HepG2 (cell line): ENCODE measurements at places on chromosomes 16 and 17. TPM values are rescaled to one million over a fixed set of nuclear protein-coding genes. Genes with fewer than 3 reads are reported as not detected.
A peak's percentile ranks its signal among the peaks of the same experiment; 100 is the strongest.

Gene CXCL16
- 5.4 and 9.4 TPM in 2 replicates for total RNA-seq

Gene CRHR1
- not detected in 2 replicates for total RNA-seq

Gene TEKT5
- total RNA-seq: not detected in 2 replicates

Gene CACNA1G
- total RNA-seq: 0.02 TPM in 1 of 2 replicates, not detected in the other

Gene CDRT15
- total RNA-seq: not detected in 2 replicates

Gene TMEM170A
- 39.7 and 44.7 TPM in 2 replicates for total RNA-seq

DNA sequence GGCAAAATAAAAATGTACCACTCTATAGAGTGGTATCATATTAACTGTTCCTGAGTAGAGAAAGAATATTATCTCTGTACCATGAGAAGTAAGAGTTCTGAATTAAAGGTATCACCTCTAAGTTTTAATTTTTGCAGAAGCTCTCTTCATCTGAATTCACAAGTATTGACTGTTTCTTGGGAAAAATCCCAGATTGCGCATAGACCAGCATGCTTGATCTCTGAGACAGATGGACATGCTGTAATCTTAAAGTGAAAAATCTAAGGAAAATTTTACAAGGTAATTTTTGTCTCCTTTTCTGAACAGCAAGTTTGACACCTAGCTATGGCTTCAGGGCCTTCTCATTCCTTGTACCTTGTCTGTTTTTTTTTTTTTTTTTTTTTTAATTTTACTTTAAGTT is 1050.7 kb upstream of the RBFOX1 start:
- no peaks in the 10 kb centered on the region for H3K27me3 ChIP-seq
- no peaks in the 10 kb centered on the region for H3K36me3 ChIP-seq
- no peaks in the 10 kb centered on the region for H3K4me1 ChIP-seq
- no peak overlapping the region for H3K27ac ChIP-seq
- DNase-seq: no peak
- H3K4me3 ChIP-seq: no peak overlapping the region

GRCh38 chr17:48544349-48545021 is 424 bp downstream of the HOXB2 start:
- DNase-seq: no peak
- no peak overlapping the region for H3K27ac ChIP-seq
- no peak overlapping the region for H3K4me3 ChIP-seq
- H3K27me3 ChIP-seq: peaks cover 8% of the 10 kb centered on the region
- H3K36me3 ChIP-seq: no peaks in the 10 kb centered on the region

GRCh38 chr17:6435968-6436367 is 1.0 kb upstream of the AIPL1 start:
- no peaks in the 10 kb centered on the region for H3K36me3 ChIP-seq
- DNase-seq: peak; percentile 34

GRCh38 chr16:27174007-27174406 is 29.3 kb upstream of the KDM8 start:
- no peaks in the 10 kb centered on the region for H3K36me3 ChIP-seq
- H3K4me3 ChIP-seq: no peak overlapping the region
- H3K4me1 ChIP-seq: no peaks in the 10 kb centered on the region
- no peak overlapping the region for H3K27ac ChIP-seq
- no peaks in the 10 kb centered on the region for H3K27me3 ChIP-seq

DNA sequence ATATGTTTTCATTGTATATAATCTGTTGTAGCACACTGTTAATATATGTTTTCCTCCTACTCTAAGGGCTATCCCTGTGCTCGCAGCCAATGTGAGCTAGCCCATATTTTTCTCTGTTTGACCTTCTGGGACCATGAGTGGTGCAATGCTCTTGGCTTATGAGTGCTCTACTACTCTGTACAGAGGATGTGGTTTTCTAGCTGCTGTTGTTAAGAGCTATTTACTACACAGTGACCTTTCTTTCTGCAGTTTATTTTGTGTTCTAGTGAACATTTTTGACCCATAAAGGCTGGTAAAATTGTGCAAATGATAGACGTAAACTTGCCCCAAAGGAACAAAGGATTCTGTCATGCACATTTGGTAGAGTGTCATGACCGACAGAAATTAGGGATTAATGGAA is 84.1 kb upstream of the CPHXL start:
- no peak overlapping the region for H3K4me3 ChIP-seq
- H3K36me3 ChIP-seq: no peaks in the 10 kb centered on the region
- H3K27ac ChIP-seq: no peak overlapping the region
- H3K27me3 ChIP-seq: peaks cover 10% of the 10 kb centered on the region; the same call in 2 of the 3 replicates
- DNase-seq: no peak

DNA sequence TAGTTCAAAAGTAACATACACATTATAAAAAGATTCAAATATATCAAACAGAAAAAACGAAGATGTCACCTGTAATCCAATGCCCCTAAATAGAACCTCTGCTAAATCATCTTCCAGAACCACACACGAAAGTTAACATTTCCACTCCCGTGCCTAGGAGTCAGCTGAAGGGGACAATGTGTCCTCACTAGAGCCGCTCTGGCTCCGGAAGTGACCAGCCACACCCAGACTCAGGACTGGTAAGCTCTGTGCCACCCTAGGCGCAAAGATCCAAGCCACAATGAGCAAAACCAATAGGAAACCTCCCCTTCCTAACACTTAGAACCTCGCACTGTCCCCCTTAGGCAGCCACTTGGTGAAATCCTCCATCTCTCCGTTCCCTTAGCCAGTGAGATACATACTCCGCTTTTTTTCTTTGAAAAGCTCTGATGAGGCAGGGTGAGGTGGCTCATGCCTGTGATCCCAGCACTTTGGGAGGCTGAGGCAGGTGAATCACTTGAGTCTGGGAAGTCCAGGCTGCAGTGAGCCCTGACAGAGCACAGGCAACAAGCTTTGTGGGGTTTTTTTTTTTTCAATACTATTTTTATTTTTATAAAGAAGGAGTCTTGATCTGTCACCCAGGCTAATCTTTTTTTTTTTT is 11.8 kb downstream of the CTRB1 start:
- no peak for DNase-seq
- peaks cover 45% of the 10 kb centered on the region for H3K36me3 ChIP-seq
- no peak overlapping the region for H3K4me3 ChIP-seq
- peaks cover 9% of the 10 kb centered on the region for H3K4me1 ChIP-seq

DNA sequence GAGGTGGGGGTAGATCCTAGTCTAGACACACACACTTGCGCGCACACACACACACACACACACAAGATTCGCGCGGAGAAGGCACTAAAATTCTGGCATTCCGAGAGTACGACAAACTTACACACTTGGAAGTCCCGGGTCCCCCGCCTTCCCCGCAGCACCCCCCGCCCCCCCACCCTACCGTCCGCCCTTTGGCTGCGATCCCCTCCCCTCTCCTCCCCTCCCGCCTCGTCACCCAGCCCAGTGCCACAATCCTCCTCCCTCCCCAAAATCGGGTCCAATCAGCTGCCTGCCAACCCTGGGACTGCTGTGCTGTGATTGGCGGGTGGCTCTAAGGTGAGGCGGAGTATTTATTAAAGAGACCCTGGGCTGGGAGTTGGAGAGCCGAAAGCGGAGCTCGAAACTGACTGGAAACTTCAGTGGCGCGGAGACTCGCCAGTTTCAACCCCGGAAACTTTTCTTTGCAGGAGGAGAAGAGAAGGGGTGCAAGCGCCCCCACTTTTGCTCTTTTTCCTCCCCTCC is at the start of gene SOX9:
SOX9 (plus strand) TSS at position 379 of the 522 bp plus-strand sequence. CDS start 372 bp downstream, outside the sequence.
- peaks cover 10% of the 10 kb centered on the region for H3K36me3 ChIP-seq
- peak; percentile 98 for DNase-seq
- peak within 1 kb of the TSS; percentile 79 for H3K27ac ChIP-seq
- H3K4me1 ChIP-seq: peaks cover 45% of the 10 kb centered on the region

DNA sequence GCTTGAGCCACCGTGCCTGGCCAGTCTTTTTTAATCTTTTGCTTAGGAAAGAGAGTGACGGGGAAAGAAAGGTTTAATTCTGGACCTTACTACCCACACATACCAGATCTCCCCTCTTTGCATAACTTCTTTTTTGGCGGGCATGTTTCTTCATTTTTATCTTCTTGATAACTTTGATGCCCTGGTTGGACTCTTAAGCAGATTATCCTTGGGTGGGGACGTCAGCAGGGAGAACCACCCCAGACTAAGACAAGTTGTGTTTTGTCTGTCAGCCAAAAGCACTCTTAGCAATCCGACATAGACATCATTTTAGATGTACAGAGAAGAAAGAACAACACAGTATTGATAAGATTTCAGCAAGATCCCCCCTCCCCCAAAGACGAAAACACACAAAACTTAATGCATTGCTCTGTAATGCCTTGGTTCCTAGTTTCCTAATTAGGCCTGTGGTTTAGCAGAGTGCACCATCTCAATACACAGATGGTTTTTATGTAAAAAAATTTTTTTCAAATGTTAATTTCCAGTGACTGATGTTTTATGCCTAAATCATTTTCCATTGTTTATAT is 99.9 kb downstream of the MSI2 start:
- peaks cover 52% of the 10 kb centered on the region for H3K4me1 ChIP-seq
- no peak for DNase-seq
- H3K4me3 ChIP-seq: no peak overlapping the region
- peaks cover 5% of the 10 kb centered on the region for H3K36me3 ChIP-seq
- H3K27me3 ChIP-seq: no peaks in the 10 kb centered on the region

GRCh38 chr16:19522397-19522732 is 467 bp upstream of the GDE1 start:
- no peaks in the 10 kb centered on the region for H3K27me3 ChIP-seq
- H3K36me3 ChIP-seq: 0 out of 2 replicates have a peak, but pooled peaks cover 1% of the 10 kb centered on the region
- DNase-seq: no peak
- peak overlapping the region; percentile 95 for H3K4me3 ChIP-seq
- peak overlapping the region; percentile 3 for H3K27ac ChIP-seq

DNA sequence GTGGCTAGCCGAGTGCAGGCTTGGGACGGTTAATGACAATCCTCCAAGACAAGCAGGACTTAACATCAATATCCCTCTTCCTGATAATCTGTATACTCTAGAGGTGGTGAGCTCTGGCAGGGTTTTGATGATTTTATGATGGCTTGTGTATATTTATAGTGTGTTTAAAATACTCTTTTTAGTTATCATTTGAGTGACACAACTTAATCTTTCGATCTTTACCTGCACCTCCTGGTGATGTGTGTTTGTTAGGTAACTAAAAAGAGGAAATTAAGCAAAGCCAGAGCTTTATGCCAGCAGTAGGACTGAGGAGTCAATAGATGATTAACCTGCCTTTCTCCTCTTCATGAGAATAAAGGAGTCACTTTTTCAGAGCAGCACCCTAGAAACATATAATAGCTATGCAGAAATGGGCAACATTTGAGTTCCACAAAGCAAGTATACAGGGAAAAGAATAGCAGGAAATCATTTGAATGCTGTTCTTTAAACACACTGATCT is 210.5 kb downstream of the IRX3 start:
- H3K27me3 ChIP-seq: no peaks in the 10 kb centered on the region
- no peaks in the 10 kb centered on the region for H3K36me3 ChIP-seq
- peaks cover 51% of the 10 kb centered on the region for H3K4me1 ChIP-seq
- no peak for DNase-seq
- H3K27ac ChIP-seq: no peak overlapping the region

DNA sequence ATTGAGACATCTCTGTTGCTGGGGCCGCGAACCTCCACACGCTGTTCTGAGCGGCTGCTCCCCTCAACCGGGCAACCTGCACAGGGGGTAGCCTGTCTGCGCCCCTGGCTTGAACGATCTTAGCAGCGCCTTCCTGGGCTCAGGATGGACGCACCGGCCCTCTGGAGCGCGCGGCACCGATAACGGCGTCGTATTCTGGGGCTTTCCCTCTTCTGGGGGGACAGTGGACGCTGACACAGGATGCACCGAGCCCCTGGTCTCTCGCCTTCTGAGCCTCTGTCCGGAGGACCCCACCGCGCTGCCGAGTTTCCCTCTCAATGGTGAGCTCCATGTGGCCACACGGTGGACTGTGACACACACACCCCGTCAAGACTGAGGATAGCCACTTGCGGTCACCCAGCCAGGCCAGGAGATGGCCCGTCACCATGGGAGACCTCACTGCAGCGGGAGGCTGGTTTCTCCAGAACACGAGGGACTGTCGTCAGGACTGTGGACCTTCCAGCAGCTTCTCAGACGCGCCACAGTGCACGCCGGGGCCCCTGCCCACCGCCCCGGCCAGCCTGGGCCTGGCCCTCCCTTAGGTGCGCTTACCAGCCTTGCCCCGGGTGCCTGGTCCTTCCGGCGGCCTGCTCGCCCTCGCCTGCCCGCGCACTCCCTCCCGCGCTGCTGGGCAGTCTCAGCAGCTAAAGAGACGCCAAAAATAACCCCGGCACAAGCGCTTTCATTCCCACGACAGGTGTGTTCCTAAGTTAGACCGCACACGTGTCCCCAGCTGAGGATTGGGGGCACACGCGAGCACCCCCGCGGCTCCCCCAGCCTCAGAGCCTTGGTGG is 30.0 kb upstream of the PABPN1L start:
- no peak overlapping the region for H3K27ac ChIP-seq
- no peak overlapping the region for H3K4me3 ChIP-seq
- DNase-seq: no peak
- H3K36me3 ChIP-seq: no peaks in the 10 kb centered on the region
- H3K4me1 ChIP-seq: peaks cover 5% of the 10 kb centered on the region

DNA sequence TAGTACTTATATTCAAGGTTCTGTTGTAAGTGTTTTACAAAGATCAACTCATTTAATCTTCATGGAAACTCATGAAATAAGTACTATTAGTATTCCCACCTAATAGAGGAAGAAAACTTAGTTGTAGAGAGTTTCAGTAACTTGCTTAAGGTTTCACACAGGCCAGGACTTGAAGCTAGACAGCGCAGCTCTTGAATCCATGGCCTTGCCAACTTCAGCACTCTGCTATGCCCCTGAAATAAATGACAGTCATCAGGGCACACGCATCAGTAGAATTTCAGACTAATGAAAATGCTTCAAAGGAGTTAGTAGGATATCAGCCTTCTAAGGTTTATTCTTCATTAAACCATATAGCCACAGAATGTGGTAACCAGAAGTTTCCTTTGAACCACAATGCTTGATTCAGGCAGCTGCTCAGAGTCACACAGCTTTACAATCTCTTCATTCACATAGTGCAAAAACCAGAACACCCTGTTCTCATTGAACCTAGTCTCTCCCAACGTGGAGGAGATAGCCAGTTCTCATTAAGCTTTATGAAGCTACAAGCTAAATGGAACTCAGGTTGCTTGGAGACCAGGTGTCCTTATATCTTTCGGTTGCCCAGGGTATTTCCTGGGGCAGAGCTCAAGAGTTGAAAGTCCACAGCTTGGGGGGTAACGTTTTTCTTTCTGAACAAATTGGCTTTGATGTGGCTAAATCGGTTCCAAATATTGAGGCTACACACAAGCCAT is 39.7 kb downstream of the KCNJ2 start:
- H3K27me3 ChIP-seq: no peaks in the 10 kb centered on the region
- DNase-seq: no peak
- H3K4me1 ChIP-seq: no peaks in the 10 kb centered on the region
- no peak overlapping the region for H3K27ac ChIP-seq
- H3K36me3 ChIP-seq: no peaks in the 10 kb centered on the region
- no peak overlapping the region for H3K4me3 ChIP-seq

- no peak overlapping the region for H3K4me3 ChIP-seq
- DNase-seq: no peak
- peaks cover 13% of the 10 kb centered on the region for H3K4me1 ChIP-seq
- H3K27ac ChIP-seq: no peak overlapping the region
Measured at GRCh38 chr17:75481194-75482068, 25.0 kb downstream of the TMEM94 start.

- no peaks in the 10 kb centered on the region for H3K36me3 ChIP-seq
- no peak overlapping the region for H3K27ac ChIP-seq
- H3K27me3 ChIP-seq: peaks cover 11% of the 10 kb centered on the region; the same call in 2 of the 3 replicates
- no peak for DNase-seq
- H3K4me1 ChIP-seq: no peaks in the 10 kb centered on the region
- no peak overlapping the region for H3K4me3 ChIP-seq
Measured at GRCh38 chr16:81717662-81718189, 61.4 kb upstream of the PLCG2 start.
